PC-9 (cell line): ENCODE measurements at places on chromosomes 2 and 18.

- DNase-seq = no peak
Measured at GRCh38 chr2:20625491-20626391, 25.2 kb downstream of the HS1BP3 start.

GRCh38 chr2:19837235-19837766 lies 64.5 kb downstream of the TTC32 start:
- no peak for DNase-seq

DNA sequence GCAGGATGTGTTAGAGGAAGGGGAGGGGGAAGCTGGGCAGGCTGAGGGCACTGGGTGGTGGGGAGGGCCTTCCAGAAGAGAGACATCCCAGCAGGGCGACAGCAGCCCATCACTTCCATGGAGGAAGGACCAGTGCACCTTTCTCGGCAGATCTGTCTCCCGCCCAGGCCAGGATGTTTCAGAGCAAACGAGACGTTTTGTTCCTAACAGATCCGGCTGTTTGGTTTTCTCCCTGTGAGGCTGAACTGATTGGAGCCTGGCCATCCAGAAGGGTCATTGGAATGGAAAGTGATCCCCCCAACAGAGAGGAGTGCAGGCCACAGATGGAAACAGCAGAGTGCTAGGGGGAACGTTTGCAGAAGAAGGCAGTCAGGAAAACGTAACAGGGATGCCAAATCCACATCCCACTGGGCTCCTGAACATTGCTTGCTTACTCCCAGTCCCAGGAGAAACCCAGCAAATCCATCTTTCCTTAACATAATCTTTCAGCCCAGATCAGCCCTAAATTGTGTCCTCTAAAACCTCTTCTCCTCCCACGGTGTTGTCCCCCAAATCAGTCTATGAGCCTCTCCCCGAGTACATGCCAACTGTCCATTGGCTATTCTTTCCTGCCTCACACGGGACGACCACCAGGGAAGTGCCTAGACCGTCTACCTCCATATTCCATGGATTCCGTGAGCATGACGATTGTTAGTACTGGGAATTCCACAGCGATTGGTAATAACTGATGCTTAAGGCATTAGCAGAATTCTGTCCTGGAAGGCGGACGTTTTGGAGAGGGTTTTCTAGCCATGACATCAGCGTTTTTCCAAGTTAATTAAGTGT lies 126.8 kb downstream of the SEPTIN10 start:
- DNase-seq = no peak

- DNase-seq = no peak
Measured at GRCh38 chr2:28748176-28748575, 3.5 kb upstream of the PPP1CB start.

DNA sequence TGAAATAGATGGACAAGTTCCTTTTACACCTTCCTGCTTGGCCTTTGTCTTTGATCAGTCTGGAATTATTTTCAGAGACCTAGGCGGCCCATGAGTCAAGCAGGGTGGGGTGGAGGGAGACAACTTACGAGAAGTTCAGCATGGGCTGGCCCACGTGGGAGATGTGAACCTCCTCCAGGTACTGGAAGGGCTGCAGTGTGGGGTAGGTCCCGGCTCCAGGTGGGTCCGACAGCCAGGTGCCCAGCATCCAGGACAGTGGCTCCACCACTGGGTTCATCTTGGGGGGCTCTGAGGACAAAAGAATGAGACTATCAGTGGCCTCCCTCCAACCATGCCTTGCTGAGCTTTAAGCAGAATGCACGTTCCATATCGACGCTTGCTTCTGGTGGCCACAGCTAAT lies 30.8 kb downstream of the THAP4 start:
- DNase-seq = no peak

- DNase-seq = no peak
Measured at GRCh38 chr2:194661431-194661830, 995.6 kb upstream of the SLC39A10 start.
